ENCODE measurements at places on chromosomes 1 and 21.

GRCh38 chr21:42609811-42610210, 43.6 kb upstream of the PDE9A start:
- no peak for DNase-seq

- DNase-seq = no peak
Observed at GRCh38 chr1:183432548-183432875, 14.3 kb upstream of the NMNAT2 start.

DNA sequence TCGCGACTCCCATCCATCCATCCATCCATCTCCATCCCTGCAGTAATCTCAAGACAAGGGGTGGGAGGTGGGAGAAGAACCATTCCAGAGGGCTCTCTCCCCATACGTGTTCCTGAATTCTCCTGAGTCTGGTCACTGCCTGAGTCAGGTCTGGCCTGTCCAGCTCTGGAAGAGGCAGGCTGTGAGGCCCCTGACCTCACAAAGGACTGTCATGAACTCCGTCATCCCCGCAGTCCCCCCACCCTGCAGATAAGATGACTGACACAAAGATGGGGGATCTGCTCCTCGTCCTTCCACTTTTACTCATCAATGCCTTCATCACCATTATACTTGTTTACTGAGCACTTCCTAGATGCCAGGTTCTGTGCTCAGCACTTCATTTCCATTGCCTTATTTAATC, 1.6 kb upstream of the MAP7D1 start:
- no peak for DNase-seq

DNA sequence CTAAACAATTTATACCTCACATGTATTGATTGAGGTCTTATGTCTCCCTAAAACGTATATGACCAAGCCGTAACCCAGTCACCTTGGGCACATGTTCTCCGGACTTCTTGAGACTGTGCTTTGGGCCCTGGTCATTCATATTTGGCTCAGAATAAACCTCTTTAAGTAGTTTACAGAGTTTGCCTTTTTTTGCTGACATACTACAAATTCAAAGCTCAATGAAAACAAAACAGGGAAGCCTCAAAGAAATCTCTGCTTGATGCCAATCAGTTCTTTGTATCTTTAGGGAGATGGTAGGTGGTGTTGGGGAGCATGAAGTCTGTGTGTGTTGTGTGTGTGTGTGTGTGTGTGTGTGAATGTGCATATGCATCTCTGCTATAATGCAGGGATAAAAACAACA, 247.0 kb downstream of the KCNJ6 start:
- no peak for DNase-seq

DNA sequence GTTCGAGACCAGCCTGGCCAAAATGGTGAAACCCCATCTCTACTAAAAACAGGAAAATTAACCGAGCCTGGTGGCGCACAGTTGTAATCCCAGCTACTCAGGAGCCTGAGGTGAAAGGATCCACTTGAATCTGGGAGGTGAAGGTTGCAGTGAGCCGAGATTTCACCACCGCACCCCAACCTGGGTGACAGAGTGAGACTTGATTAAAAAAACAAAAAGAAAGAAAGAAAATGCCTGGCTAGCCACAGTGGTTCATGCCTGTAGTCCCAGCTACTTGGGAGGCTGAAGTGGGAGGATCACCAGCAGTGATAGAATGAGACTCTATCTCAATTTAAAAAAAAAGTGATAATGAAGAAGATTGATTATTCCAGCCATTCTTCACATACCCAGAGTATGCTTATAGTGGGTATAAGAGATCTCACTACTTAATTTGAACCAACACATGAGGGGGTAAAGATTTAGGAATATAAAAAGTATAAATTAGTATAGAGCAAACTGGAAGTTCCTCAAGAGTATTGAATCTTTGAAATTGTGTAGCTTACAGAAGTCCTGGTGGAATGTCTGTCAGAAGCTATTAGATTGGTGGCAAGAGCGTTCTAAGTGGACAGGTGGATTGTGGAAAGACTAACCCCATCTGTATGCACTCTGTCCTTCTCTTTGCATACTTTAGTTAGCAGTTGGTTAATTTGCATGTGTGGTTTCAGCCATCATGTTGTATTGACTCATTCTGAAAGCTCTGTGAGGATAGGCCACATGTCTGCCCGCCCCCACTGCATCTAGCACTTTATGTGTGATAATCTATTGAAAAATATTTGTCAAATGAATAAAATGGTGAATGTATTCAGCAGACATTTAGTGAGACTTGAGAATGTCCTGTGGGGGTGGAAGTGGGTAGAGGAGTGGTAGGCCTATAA, 25.0 kb downstream of the RLF start:
- peak; percentile 53 for DNase-seq

GRCh38 chr1:215076322-215076721, 6.2 kb upstream of the KCNK2 start:
- DNase-seq = no peak

GRCh38 chr1:218850367-218850766, 323.3 kb upstream of the LYPLAL1 start:
- DNase-seq = no peak

DNA sequence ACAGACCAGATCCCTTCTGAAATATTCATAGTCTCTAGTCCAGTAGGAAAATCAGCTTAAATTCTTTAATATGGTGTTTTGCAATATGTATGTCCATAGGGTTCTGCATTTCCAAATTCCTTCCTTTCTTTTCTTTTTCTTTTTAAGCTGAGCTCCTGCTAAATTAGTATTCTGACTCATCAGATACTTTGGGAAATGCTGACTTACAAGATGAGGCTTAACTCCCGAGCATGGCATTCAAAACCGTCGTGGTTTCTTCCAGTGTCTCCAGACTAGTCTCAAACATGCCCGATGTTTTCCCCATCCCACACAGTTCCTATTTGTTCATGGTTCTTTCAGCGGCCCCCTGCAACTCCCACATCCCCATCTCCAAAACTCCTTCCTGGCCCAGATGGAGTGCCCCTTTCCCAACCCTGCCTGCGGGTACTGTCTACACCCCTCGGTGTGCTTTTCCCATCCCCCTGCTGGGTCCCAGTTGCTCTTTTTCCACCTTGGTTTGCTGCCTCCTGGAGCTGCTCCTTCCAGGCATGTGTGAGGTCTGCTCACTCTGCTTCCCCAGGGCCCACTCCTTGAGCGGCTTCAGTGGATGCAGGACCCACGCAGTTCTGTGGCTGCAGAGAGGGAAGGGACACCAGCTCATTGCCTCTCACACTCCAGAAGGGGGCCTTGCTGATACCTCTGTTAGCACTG, 19.5 kb upstream of the ETV3 start:
- no peak for DNase-seq

DNA sequence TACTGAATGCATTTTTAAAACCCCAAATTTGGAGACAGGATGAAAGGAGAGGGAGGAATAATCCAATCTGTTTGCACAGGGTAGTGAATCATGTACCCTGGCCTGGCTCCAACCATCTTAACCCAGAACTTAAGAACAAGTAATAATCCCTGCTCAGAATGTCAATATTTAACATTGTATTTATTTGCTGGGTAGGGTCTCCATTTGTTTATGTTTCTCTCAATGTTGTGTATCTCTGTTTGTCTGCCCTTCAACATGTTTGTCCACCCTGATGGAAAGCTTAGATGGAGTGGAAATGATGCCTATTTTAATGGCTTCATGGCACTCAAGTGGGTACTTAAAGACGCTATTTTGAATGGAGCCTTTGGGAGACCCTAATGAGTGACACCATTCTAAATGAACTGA, 54.4 kb upstream of the CDC42BPA start:
- DNase-seq = no peak

DNA sequence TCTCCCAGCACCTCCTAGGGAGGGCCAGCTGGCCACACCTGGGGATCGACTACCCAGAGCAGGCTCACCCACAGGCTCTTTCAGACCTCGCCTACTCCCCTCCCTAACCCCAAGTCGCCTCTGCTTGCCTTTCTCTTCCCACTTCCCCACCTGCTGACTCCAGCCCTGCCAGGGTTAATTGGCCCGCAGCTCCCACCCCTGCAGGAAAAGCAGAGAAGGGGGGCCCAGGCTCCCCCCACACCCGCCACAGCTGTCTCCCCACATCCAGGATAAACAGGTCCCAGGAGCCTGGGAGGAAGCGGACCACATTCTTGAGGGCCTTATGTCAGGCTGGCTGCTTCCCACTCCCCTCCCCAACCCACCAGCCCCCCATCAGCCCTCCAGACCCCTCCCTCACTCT, 45.0 kb downstream of the TAS1R2 start:
- peak; percentile 20 for DNase-seq

GRCh38 chr1:89175601-89176256, at the start of gene GBP7:
Gene GBP7 (minus strand): TSS chr1:89176003. CDS start chr1:89171935, 4,068 bp downstream.
- DNase-seq = no peak

DNA sequence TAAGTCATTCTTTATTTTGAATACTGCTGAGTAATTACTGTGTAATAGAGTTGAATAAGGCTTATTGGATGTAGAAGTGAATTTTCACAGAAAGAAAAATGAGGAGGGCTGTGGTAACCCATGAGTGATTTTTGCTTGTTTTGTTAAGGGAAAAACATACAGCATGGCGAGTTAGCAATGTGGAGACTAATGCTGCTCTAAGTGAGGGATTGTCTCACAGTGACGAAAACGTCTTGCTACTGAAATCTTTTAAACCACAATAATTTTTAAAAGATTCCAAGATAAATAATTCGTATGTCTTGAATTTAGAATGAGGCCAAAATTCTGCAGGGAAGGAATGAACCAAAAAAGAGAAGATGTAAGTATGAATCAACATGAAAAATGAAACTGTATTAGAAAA, 16.2 kb upstream of the PLA2G4A start:
- DNase-seq = no peak

- DNase-seq = peak; percentile 43
Observed at GRCh38 chr1:174023440-174023839, 1.3 kb upstream of the RC3H1 start.

DNA sequence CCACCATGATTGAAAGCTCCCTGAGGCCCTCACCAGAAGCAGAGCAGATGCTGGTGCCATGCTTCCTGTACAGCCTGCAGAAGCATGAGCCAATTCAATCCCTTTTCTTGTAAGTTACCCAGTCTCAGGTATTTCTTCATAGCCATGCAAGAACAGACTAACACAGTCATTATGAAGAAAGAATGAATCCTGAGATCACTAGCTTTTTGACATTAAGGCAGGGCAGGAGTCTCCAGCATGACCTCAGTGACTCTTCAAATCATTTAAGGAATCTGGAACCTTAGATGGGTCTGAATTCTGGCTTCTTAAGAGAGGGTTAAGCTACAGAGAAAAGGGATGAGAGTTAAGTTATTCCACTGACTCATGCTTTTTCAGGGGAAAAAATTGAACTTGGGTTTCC, 79.0 kb downstream of the PTPN14 start:
- no peak for DNase-seq

DNA sequence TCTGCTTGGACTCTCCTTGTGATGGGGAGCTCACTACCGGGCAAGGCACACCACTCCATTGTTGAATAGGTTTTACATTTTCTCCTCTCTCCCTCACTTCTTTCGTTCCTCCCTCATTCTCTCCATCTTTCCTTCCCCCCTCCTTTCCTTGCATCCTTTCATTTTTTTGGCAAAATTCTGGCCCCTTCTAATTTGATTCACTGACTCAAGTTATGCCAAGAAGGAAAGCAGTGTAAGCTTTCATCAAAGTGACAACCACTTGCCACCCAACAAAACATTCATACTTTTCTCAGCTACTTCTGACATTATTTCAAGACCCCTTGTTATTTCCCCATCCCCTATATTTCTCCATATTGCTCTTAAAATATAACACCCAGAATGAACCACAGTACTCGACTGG, 68.4 kb downstream of the CACNA1E start:
- DNase-seq = no peak

DNA sequence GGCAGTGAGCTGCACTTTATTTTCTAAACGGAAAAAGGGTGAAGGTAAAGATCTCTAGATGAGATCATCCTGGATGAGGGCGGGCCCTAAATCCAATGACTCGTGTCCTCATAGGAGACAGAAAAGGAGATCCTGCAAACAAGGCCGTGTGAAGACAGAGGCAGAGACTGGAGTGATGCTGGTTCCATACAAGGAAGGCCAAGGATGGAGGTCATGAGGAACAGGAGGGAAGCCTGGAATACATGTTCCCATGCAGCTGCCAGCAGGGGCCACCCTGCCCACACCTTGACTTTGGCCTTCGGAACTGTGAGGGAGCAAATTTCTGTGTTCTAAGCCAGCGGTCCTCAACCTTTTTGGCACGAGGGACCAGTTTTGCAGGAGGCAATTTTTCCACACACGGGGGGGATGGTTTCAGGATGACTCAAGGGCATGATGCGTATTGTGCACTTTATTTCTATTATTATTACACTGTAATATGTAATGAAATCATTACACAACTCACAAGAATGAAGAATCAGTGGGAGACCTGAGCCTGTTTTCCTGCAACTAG, 94.3 kb downstream of the PSMG1 start:
- DNase-seq = no peak

- DNase-seq = peak; percentile 28
Observed at GRCh38 chr1:245440922-245441321, 286.1 kb downstream of the KIF26B start.

DNA sequence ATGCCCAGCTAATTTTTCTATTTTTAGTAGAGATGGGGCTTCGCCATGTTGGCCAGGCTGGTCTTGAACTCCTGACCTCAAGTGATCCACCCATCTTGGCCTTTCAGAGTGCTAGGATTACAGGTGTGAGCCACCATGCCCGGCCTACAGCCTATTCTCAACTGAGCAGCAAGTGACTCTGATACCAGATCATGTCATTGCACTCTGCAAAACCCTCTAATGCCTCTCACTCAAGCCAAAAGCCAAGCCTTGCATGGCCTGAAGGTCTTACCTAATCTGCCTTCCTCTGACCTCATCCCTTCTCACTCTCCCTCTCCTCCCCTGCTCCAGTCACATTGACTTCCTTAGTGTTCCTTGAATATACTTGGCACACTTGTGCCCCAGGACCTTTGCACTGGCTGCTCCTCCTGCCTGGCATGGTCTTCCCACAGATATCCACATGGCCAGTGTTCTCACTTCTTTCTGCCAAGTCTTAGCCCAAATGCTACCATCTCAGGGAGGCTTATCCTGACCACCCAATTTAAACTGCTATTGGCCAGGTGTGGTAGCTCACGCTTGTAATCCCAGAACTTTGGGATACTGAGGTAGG, 8.2 kb upstream of the ASAP3 start:
- no peak for DNase-seq

DNA sequence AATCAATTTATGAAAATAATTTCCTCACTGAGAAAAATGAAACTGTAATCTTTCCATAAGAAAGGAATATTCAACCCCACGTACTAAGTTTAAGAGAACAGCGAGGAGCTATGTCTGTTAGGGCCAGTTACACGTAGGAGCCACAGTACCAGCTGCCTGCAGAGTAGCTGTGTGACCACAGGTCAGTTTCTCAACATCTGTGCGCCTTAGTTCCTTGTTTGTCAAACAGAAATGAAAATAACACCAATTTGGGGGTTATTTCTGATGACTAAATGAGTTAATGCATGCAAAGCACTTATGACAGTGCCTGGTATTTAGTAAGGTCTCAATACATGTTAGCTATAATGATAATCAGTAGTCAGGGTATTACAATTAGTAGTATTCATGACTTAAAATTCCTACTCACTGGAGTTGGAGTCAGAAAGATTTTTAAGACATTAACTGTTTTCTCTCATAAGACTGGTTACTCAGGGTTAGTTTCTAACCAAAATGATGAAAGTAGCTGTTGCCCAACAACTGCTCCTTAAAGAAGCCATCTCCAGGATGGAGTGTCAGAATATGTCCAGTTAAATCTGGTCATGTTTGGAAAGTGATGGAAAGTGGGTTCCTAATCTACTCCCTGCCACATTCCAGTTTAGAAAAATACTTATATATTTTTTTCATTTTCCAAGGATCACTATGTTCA, 85.8 kb upstream of the ZNF648 start:
- DNase-seq = no peak
